ENCODE measurements at places on chromosomes 6 and 20. TPM values are rescaled to one million over a fixed set of nuclear protein-coding genes. Genes with fewer than 3 reads are reported as not detected.
A peak's percentile ranks its signal among the peaks of the same experiment; 100 is the strongest.

DNA sequence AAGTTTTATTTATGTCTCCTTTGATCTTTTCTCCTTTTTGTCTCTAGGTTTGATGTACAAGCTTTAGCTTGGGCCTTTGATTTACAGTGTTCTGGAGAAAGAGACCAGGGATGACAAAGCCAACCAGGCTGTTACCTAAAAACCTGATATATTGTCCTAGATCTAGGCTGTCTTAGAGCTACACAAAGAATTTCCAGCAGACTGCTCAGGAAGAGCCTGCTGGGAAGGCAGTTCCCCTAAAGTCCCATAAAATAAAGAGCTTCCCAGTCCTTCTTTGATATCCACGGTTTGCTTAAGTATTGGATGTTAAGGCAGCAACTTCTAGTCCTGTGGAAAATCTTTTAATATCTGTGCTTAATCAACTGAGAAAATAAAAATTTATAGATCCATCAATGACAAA is 70.5 kb downstream of the SHLD1 start:
- H3K4me1 ChIP-seq: no peaks in the 10 kb centered on the region
- H3K4me3 ChIP-seq: no peak overlapping the region
- no peaks in the 10 kb centered on the region for H3K36me3 ChIP-seq
- H3K27me3 ChIP-seq: no peaks in the 10 kb centered on the region
- no peak overlapping the region for H3K27ac ChIP-seq

TRIM40 gene
- not detected for total RNA-seq

DNA sequence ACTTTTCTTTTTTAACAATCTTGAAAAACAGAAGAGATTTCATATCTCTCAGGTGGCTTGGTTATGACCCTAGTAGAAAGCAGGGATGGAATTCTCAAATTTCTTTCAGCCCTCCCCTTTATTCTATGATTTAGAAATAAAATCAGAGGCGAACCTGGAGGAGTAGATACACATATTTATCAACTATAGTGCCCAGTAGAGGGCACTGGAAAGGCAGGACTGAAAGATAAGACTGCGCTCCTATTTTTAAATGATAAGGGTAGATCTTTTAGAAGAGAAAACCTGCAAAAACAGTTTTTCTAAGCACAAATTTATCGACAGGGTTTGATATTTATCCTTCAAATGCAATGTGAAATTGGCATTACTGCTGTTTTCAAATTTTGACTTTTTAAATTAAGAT is 1296.6 kb downstream of the EPHA7 start:
- no peaks in the 10 kb centered on the region for H3K4me1 ChIP-seq
- H3K36me3 ChIP-seq: no peaks in the 10 kb centered on the region
- no peaks in the 10 kb centered on the region for H3K27me3 ChIP-seq
- no peak for DNase-seq
- no peak overlapping the region for H3K27ac ChIP-seq

DNA sequence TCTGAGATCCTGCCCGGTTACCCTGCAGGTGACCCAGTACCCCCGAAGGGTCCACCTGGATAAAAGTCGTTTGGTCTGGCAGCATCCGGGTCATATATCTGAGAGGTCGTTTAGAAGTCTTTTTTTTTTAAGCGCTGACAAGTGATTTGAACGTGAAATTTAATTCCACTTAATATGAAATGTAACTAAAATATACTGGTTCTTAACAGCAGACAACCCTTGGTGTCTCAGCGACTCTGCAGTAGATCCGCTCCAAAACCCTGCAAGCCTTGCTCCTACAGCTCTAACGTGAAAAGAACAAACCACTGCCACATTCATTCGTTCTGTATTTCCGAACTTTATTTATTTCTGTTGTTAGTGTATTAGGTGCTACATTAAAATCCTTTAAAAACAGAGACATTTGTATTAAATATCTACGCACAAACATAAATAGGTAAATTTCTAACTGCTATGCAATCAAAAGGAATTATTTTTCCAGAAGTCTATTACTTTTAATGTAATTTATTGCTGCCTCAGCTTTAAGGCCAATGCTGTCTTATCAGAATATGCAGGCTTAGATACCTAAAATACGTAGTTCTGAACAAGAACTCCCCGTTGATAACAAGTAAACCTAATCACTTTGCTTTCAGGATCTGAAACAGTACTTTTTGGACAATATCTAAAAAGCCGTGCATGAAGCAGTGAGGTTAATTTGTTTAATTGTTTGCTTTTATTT is 33.5 kb upstream of the TCF21 start:
- no peaks in the 10 kb centered on the region for H3K4me1 ChIP-seq
- peak overlapping the region; percentile 9 for H3K4me3 ChIP-seq
- H3K27me3 ChIP-seq: peaks cover 19% of the 10 kb centered on the region
- no peak overlapping the region for H3K27ac ChIP-seq
- DNase-seq: no peak
- no peaks in the 10 kb centered on the region for H3K36me3 ChIP-seq

DNA sequence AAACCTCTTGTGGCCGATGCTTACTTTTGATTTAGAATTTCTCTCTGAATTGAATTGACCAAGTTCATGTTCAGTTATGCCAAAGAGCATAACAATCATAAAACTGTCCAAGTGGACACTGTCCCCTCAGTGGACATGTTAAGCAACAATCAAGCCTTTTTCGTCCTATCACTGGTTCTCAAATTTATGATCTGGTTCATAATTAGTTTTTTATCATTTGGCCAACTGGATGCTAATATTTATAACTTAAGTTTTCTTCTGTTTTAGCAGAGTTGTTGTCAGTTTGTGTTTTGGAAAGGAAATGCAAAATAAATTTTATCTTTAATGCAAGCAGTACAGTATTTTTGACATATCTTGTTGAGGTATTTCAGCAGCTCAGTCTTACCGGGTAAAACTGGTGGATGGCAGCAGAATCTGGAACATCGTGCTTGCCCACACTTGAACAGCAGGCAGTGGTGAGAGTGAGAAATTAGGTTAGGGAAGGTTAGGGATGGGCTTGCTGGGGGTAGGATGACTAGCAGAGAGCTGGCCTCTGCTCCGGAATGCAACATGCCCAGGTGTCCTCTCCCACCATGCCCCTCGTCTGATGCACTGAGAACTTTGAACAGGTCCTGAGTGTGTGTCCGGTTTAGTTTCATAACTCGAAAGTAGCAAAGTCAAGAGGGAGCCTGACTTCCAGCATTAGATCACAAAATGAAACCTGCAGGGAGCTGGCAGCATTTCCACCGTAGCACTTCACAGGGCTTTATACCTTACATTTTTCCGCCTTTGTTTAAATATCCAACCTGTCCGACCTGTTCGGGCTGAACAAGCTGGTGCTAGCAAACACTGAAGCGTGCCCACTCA is 93.1 kb downstream of the RREB1 start:
- no peak overlapping the region for H3K4me3 ChIP-seq
- no peaks in the 10 kb centered on the region for H3K27me3 ChIP-seq
- peak overlapping the region; percentile 56 for H3K27ac ChIP-seq
- peaks cover 40% of the 10 kb centered on the region for H3K4me1 ChIP-seq
- DNase-seq: peak; percentile 84
- peaks cover 24% of the 10 kb centered on the region for H3K36me3 ChIP-seq

- no peak for DNase-seq
- no peaks in the 10 kb centered on the region for H3K36me3 ChIP-seq
- no peak overlapping the region for H3K4me3 ChIP-seq
Observed at GRCh38 chr20:14142171-14142570, 146.9 kb downstream of the MACROD2 start.

TFEB gene
- 40.3 TPM for total RNA-seq

DNA sequence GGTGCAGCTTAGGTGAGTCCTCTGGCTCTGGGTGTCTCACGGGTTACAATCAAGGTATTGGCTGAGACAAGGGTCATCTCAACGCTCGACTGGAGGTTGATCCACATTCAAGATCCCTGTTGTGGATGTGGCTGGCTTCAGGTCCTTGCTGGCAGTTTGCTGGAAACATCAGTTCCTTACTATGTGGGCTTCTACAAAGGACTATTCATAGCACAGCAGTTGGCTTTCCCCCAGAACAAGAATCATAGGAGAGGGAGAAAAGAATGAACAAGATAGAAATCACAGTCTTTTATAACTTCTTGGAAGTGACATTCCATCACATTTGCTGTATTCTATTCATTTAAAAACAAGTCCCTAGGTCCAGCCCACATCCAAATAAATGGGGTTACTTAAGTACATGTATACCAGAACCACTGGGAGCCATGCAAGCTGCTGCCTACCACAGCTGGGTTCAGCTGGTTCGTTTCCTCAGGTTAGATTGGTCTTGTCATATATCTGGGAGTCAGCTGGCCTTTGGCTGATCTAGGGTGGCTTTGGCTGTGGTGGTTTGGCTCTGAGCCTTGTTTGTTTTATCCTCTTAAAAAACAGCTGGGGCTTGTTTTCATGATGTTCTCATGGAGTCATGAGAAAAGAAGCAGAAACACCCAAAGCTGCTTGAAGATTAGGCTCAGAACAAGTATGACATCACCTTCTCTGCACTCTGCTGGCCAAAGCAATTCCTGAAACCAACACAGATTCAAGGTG is 433.2 kb upstream of the SPTLC3 start:
- no peaks in the 10 kb centered on the region for H3K36me3 ChIP-seq
- H3K4me1 ChIP-seq: no peaks in the 10 kb centered on the region
- DNase-seq: no peak
- H3K27ac ChIP-seq: no peak overlapping the region

C6orf15 gene
- not detected for total RNA-seq

POM121L2 gene
- not detected for total RNA-seq

DNA sequence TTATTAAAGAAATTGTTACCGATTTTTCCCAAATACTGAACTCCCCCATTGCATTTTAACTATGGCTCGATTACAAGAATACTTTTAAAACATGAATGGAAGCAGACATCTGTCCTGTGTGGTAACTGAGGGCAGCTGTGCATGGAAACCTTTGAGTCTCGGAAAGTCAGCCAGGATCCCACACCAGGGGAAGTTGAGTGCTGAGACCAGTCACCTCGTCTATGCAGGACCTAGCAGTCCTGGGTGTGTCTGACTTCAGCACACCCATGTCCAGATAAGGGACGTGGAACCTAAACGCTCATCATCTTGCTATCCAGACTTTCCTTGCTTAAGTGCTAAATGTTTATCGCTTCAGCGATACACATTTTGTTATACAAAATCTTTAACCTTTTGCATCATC is 6.1 kb downstream of the RIN2 start:
- no peaks in the 10 kb centered on the region for H3K36me3 ChIP-seq
- no peaks in the 10 kb centered on the region for H3K27me3 ChIP-seq
- DNase-seq: no peak
- no peak overlapping the region for H3K4me3 ChIP-seq
- H3K27ac ChIP-seq: no peak overlapping the region
- peaks cover 30% of the 10 kb centered on the region for H3K4me1 ChIP-seq

DNA sequence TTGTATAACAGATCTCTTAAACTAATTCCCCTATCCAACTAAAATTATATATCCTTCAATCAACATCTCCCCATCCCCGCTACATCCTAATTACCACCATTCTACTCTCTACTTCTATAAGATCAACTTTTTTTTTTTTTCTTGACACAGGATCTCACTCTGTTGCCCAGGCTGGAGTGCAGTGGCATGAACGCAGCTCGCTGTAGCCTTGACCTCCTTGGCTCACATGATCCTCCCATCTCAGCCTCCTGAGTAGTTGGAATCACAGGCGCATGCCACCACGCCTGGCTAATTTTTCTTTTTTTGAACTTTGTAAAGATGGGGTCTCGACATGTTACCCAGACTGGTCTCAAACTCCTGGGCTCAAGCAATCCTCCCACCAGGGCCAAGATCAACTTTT is 5.0 kb downstream of the DNAAF9 start:
- H3K4me1 ChIP-seq: peaks cover 20% of the 10 kb centered on the region
- H3K36me3 ChIP-seq: no peaks in the 10 kb centered on the region
- no peak overlapping the region for H3K4me3 ChIP-seq
- DNase-seq: no peak
- no peaks in the 10 kb centered on the region for H3K27me3 ChIP-seq

WFDC5 gene
- total RNA-seq: 1.3 TPM

MCM8 gene
- 5.2 TPM for total RNA-seq

HLA-DRA gene
- 1,444 TPM for total RNA-seq

GRCh38 chr20:37365760-37366638 is 20.1 kb downstream of the SRC start:
- H3K36me3 ChIP-seq: peaks cover 12% of the 10 kb centered on the region
- H3K4me1 ChIP-seq: no peaks in the 10 kb centered on the region

GRCh38 chr6:44668976-44669934 is 281.7 kb downstream of the CDC5L start:
- DNase-seq: no peak
- no peaks in the 10 kb centered on the region for H3K36me3 ChIP-seq
- no peaks in the 10 kb centered on the region for H3K4me1 ChIP-seq

All from upper lobe of right lung (tissue), 1 donor.